Natural killer cell (primary cell): ENCODE measurements at places on chromosomes 5 and 9. TPM values are rescaled to one million over a fixed set of nuclear protein-coding genes. Genes with fewer than 3 reads are reported as not detected.

FGFR4 gene
- 1.5 TPM for total RNA-seq

ANKRD33B gene
- total RNA-seq: 2.4 TPM

- H3K27ac ChIP-seq: peak overlapping the region; percentile 93
- peak overlapping the region; percentile 94 for H3K4me3 ChIP-seq
- DNase-seq: no peak
- peaks cover 8% of the 10 kb centered on the region for H3K4me1 ChIP-seq
- no peaks in the 10 kb centered on the region for H3K27me3 ChIP-seq
Observed at GRCh38 chr9:104747245-104747564, 278 bp upstream of the NIPSNAP3A start.

DNA sequence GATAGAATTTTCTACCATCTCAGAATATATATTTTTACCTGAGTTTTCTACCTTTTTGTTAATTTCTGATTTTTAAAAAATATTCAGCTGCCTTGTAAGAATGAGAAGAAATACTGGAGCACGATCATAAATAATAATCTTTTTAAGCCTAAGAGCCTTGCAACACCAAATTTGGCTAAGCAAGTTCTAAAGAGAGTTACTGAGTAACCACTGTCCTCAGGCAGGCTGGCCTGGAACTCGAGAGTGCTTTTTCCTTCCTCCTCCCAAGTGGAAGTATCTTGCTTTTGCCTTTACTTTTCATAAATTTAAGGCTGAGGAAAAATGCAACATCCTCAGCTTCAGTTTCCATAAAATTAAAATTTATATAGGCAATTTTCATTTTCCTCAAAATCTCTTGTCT lies 21.0 kb downstream of the GLRX start:
- H3K36me3 ChIP-seq: no peaks in the 10 kb centered on the region
- H3K27me3 ChIP-seq: no peaks in the 10 kb centered on the region
- H3K4me3 ChIP-seq: no peak overlapping the region
- no peaks in the 10 kb centered on the region for H3K4me1 ChIP-seq
- no peak for DNase-seq

DNA sequence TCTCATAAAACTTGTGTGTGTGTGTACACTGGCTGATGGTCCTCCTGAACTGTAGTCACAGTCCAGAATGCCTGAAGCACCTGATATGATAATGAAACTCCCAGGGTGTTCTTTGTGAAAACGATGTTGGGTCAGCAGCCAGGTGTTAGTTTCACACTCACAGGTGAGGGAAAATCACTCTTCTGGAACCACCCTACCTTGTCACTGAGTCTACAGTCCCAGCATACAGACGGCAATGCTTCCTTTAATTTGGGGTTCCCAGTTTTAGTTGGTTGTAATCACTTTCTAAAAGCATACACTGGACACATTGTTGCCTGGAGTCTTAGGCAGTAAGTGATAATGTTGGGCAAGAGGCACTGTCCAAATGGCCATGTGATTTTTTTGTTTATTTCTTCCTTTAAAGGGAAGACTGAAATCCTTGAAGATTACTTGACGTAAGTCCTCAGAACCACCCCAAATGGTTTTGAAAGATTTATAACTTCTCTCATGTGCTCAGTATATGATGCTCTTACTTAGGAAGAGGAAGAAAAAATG lies 18.2 kb upstream of the MGAT1 start:
- H3K36me3 ChIP-seq: no peaks in the 10 kb centered on the region
- H3K27ac ChIP-seq: peak overlapping the region; percentile 11
- DNase-seq: no peak
- no peak overlapping the region for H3K4me3 ChIP-seq

DNA sequence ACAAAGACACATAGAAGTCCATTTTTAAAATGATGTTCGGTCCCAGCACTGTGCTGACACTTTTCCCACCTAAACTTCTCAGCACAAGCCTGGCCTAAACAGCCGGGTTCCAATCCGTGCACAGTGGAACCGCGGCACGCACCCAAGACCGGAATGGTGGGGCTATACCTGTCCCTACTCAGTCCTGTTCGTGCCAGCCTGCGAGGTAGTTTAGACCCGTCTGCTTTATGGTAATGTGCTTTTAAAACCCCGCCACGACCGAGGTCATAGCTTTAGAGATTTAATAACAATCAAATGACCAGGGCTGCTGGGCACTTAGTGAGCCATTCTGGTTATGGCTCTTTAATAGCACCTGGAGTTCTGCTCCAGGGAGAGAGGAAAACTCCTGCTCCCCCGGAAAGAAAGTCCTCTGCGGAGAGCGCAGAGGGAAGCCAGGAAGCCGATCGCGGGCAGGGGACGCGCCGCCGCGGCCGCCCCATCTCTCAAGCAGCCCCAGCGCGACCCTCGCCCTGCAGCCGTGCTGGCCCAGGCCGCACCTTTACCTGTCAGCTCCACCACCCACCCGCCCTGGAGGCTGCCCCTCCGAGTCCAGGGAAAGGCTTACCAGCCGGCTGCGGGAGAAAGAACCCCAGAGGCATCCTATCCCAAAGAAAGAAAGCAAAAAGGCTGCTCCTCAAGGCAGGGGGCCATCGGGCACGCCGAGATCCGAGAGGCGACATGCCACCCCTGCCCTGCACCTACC lies 511 bp downstream of the ARL15 start:
- DNase-seq: peak; percentile 21
- peaks cover 14% of the 10 kb centered on the region for H3K4me1 ChIP-seq
- H3K4me3 ChIP-seq: peak overlapping the region; percentile 79
- no peaks in the 10 kb centered on the region for H3K27me3 ChIP-seq
